T-helper 2 cell (primary cell): ENCODE measurements at places on chromosomes 2 and 18.

DNA sequence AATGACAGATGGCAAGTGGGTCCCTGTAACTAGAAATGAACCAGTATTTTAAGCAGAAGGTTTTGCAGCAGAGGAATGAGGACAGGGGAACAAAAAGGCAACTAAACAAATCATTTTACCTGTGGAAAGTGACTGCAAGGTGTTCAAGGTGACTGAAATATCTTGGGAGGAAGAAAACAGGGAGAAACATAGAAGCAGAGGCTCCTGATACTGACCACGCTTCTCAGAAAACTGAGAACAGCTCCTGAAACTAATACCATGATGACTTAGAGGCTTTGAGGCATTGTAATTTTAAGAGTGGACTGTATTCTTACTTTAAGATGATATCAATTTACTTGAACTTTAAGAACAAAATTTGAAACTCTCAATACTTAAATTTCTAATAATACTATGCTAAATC, at the start of gene DYTN:
Gene DYTN (minus strand): TSS at position 101 of the 400 bp plus-strand sequence. CDS start 117 bp downstream, outside the sequence.
- DNase-seq: no peak

DNA sequence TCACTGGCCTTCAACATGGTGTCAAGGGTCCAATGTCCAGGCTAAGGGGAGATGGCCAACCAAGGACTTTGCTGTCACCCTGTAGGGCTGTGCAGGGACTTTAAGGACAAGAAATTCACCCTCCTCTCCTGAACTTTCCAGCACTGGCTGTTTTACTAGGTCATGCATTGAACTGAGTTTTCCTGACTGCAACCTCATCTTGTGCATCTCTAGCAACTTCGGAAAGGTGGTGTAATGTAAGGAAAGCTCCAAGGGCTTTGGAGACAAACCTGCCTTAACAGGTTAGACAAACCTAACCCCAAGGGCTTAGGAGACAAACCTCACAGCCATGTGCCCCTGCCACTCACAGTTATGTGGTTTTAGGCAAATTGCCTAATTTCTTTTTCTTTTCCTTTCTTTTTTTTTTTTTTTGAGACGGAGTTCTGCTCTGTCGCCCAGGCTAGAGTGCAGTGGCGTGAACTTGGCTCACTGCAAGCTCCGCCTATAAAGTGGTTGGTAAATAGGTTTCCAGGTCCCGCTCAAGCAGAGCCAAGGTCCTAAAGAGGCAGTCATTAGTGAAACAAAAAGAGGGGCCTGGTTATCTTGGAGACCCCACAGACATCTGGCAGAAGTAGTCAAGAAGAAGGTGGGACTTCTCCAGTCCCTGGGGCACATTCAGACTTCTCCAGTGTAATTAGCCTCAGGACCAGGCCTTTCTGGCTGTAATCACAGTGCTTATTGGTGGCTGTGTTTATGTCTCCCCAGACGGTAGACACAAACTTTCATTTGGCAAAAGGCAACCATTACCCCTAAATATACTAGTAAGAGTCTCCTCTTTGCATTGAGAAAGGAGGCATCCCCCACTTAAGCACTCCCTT, 37.6 kb upstream of the PMAIP1 start:
- no peak for DNase-seq

DNA sequence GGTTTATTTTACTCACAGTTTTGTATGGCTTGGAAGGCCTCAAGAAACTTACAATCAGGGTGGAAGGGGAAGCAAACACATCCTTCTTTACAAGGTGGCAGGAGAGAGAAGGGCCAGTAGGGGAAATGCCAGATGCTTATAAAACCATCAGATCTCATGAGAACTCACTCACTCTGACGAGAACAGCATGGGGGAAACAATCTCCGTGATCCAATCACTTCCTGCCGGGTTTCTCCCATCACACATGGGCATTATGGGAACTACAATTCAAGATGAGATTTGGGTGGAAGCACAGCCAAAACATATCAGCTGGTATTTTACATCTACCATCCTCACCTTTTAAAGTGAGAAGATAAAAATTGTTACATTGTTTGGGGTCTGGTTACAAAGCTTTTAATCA, 427.9 kb upstream of the CDH7 start:
- no peak for DNase-seq

DNA sequence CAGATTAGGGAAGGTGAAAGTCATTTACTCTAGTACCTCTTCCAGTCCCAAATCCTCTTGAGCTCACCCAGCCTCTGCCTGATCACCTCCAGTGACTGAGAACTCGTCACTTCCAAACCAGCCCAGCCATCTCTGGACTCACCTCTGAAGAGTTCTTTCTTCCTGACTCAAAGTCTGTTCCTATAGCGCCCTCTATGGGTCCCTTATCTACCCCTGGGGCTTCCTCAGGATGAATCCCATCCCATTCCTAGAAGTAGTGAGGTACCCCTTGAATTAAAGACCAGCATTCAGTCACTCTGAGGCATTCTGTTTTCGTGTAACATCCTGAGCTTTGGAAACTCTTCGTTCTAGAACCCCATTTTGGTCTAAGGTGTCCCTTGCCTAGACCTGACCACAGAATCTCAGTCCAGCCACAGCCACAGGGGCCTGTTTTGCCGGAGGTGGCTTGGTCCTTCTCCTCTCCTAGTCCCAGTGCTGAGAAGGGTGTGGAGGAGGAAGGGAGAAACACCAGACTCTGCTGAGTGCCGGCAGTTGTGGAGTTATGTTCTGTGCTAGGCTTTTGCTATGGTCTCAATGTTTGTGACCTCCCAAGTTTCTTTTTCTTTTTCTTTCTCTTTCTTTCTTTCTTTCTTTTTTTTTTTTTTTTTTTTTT, 32.7 kb downstream of the SIX3 start:
- DNase-seq: no peak

- DNase-seq: no peak
Measured at GRCh38 chr18:48033790-48034650, 103.6 kb upstream of the SMAD2 start.

GRCh38 chr2:37653805-37654378, 17.6 kb downstream of the CDC42EP3 start:
- no peak for DNase-seq

- DNase-seq: peak; percentile 27
Measured at GRCh38 chr2:219073413-219074129, 12.8 kb upstream of the IHH start.

- DNase-seq: no peak
Measured at GRCh38 chr2:70777450-70777849, 9.4 kb upstream of the ADD2 start.

GRCh38 chr2:138752197-138752956, 27.8 kb downstream of the NXPH2 start:
- no peak for DNase-seq

- no peak for DNase-seq
Measured at GRCh38 chr2:196291873-196292800, 120.8 kb upstream of the STK17B start.

GRCh38 chr18:59514203-59514602, 155.1 kb upstream of the LMAN1 start:
- DNase-seq: no peak

DNA sequence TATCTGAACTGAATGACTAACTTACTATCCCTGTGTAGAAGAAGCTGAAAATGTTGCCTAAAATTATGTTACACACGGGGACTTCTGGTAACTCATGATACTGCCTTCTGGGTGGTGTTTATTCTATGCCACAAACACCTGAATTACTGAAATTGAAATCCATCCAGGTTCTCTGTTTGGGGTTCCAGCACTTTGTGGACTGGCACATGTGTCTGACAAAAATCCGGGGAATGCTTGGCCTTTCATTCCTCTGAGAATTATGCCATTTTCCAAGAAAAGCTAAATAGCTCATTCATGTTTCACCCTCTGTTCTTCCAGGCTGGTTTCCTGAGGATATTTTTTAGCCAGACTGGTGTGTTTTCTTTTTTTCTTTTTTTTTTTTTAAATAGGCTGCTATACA, 59.5 kb upstream of the POU3F3 start:
- no peak for DNase-seq
